ENCODE measurements at places on chromosomes 3 and 15. TPM values are rescaled to one million over a fixed set of nuclear protein-coding genes. Genes with fewer than 3 reads are reported as not detected.

Gene SERPINI2
- total RNA-seq: not detected

Gene TNFAIP8L3
- 0.18 TPM for total RNA-seq

Gene FAM162A
- 194 TPM for total RNA-seq

Gene BCHE
- not detected for total RNA-seq

Gene FMN1
- 1.1 TPM for total RNA-seq

Gene TERC
- total RNA-seq: 10.2 TPM

Gene CEP19
- 5.5 TPM for total RNA-seq

Data from activated naive CD4-positive, alpha-beta T cell treated with anti-CD3 and anti-CD28 coated beads, Interleukin-2, amount 50 U/mL, for 72 hours (primary cell).